ENCODE measurements at places on chromosomes 3 and 15. TPM values are rescaled to one million over a fixed set of nuclear protein-coding genes. Genes with fewer than 3 reads are reported as not detected.

DNA sequence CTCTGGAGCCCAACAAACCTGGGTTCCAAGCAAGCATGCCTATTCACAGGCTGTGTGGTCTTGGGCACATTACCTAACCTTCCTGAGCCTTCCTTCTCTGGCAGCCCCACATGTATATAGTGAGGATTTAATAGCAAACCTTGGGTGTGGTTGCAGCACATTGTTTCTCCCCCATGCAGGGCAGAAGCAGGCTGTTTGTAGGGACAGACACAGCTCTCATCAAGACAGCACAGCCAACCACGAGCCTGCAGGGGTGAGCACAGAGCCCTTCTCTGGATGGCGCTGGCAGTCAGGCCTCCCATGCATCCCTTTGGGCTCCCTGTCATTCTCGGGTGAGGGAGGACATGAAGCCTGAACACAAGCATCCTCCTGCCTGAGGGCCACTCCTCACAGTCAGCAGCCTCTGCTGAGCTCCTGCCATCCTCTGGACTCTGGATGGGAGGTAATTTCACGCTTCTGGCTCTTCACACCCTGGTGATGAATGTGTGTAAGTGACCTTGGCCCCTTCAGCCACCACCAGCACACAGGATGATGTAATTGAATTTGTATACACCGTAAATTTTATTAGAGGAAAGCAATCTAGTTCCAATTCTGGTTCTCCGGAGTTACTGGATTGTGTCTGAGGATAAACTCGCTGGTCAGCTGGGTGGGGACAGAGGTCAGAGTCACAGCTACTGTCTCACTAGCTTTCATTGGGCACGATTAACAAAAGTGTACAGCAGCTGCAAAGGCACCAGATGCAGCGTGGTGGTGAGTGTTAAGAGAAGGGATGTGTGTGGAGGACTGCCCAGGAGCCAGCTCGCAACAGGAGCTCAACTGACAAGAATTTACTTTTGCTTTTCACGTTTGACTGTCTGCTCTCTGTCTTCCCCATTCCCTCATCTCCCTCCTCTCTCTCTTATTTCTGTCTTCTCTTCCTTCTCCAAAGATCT, 118.1 kb downstream of the CLSTN2 start:
- no peak for DNase-seq

- DNase-seq, result no peak
Observed at GRCh38 chr3:147312786-147313280, 93.5 kb downstream of the ZIC4 start.

GRCh38 chr15:69943637-69944036, 154.1 kb downstream of the TLE3 start:
- DNase-seq, result no peak

GRCh38 chr3:179355996-179356395, 8.5 kb downstream of the MFN1 start:
- DNase-seq, result no peak

DNA sequence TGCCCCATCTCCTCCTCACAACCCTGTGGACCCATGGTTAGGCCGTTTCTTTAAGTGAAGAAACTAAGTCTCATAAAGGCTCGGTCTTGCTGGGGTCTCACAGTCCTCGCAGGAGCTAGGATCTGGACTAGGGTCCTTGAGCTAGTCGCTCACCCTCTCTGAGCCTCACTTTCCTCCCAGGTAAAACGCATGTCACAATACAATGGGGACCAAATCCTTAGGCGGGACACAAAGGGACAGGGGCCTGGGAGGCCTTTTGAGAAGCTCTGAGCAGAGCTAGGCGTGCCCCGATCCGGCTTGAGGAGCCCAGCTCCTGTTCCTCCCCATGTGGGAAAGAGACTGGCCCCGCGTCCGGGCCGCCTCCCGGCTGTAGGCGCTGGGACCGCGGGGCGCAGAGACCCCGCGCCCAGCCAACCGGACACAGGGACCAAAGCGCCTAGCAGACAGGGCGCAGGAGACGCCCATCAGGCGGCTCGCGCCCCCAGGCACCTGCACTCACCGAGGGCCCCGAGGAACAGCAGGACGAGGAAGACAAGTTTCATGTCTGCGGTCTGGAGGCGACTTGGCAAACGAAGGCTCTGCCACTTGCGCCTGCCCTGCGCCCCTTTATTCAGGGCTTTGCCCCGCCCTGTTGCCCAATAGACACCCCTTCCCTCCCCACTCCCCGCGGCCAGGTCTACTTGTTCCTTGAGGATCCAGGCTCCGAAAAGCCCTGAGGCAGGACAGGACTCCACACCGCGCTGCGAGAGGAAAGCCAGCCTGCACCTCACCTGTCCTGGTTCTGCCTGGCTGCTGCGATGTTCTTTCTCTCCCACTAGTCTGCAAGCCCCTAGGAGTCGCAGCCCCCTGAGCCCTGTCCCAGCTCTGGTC, at the start of gene LTF:
LTF (minus strand) TSS at position 580 of the 870 bp plus-strand sequence; CDS start at position 542, 38 bp downstream.
- DNase-seq, result no peak

- no peak for DNase-seq
Observed at GRCh38 chr15:83262594-83263315, 21.7 kb downstream of the BNC1 start.

- DNase-seq, result no peak
Observed at GRCh38 chr3:175526609-175527280, 667.6 kb downstream of the NAALADL2 start.

- no peak for DNase-seq
Observed at GRCh38 chr3:22691856-22692628, 511.1 kb upstream of the UBE2E2 start.

DNA sequence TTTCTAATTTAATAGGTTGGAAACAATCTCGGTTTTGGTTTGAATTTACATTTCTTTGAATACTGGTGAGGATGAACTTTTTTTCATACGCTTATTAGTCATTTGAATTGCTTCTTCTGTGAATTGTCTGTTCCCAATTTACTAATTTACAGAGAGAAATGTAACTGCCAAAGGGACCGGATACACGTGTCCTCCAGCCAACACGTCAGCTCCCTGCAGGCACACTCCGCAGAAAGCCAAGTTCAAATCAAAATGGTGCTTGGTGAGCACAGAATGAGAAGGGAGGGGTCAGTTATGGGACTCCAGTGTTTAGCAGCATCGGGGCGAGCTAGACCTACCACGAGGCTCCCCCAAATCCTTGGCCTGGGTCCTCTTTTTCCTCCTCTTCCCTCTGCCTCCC, 10.8 kb upstream of the TSEN2 start:
- DNase-seq, result no peak

DNA sequence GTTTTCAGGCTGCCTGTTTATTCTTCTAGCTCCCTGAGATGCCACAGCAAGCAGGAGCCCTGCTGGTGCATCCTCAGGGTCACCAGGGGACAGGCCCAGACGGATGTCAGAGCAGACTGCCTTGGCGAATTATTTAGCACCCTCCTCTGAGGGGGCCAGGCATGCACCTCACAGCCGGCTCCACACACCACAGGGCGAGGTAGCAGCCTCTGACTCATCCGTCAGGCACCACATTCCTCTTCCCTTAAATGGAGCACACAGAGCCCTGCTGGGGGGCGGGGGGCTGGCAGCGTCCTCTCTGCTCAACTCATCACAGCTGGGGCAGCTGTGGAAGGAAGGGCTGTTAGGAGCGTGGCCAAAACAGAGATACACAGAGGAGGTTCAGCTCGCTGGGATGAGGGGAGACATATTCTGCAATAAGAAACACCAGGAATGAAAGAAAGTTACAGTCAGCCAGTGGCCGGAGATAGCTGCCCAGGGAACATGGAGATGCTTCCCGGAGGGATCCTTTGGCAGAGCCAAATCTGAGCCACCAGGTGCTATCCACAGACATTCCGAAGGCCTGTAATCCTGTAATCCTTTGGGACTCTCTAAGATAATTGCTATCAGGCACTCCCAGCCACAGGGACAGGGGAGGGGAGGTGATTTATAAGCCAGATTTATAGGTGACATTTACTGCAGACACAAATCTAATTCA, 13.9 kb upstream of the PRICKLE2 start:
- peak; percentile 16 for DNase-seq

DNA sequence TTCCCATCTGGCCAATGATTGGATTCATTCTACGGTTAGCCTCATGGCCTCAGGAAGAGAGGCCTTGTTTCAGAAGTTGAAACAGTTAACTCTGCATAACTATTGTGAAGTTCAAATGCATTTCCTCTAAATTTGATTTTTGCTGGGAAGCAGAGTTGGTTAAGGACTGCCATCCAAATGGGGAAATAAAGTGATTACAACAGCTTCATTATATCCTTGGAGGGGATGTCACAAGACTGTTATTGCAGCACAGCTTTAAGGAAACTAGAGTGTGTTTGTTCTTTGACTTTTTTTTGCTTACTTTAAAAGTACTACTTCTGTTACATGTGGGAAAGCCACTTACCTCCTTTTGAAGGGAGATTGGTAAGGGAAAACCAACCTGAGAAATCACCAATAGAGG, 164.8 kb downstream of the AKAP13 start:
- DNase-seq, result no peak

- DNase-seq, result no peak
Observed at GRCh38 chr15:77112838-77113504, 42.1 kb upstream of the TSPAN3 start.

DNA sequence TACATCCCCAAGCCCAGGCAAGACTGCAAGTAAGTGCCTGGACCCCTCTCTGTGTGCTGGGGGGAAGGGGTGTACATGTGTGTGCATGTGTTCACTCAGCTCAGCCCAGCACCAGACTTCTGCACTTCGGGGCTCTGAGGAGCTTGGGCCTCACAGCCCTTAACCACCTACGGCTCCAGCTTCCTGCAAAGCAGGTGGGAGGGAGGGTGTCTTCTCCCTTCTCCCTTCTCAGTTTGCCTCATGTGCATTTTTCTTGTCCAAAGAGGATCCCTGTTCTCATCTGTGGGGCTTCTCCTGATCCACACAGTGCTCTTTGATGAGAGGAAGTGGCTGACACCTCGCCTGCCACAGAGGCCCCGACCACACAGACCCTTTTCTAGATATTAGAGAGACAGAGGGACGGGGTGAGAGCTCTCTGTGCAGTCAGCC, 69.3 kb downstream of the MESD start:
- DNase-seq, result no peak

- no peak for DNase-seq
Observed at GRCh38 chr3:52030714-52031310, 25.6 kb downstream of the DUSP7 start.

DNA sequence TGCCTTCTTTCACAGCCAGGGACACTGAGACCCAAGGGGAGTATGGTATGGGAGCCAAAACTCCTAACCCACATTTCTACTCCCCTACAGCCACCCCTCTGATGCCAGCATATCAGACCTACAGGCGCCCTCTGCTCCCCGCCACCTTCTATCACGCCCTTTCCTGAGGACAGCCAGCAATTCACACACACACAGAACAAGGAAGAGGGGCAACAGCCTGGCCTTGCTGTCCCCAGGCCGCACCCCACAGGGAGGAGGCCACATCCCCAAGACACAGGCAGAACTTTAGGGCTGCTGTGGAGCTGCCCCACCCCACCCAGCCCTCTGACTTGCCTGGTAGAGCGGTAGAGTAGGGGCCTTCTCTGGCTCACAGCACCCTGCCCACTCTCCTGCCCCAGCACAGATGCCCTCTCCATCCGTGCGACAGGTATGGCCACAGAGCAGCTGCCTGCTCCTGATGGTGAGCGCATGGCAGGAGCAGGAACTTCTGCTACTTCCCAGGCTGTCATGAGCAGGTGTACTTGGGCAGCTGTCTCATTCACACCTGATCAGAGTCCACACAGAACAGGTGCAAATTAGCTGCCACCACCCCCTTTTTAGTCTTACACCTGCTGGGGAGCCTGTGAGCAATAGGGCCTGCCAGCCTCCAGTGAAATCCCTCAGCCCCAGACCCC, 33.4 kb downstream of the CCDC33 start:
- no peak for DNase-seq

DNA sequence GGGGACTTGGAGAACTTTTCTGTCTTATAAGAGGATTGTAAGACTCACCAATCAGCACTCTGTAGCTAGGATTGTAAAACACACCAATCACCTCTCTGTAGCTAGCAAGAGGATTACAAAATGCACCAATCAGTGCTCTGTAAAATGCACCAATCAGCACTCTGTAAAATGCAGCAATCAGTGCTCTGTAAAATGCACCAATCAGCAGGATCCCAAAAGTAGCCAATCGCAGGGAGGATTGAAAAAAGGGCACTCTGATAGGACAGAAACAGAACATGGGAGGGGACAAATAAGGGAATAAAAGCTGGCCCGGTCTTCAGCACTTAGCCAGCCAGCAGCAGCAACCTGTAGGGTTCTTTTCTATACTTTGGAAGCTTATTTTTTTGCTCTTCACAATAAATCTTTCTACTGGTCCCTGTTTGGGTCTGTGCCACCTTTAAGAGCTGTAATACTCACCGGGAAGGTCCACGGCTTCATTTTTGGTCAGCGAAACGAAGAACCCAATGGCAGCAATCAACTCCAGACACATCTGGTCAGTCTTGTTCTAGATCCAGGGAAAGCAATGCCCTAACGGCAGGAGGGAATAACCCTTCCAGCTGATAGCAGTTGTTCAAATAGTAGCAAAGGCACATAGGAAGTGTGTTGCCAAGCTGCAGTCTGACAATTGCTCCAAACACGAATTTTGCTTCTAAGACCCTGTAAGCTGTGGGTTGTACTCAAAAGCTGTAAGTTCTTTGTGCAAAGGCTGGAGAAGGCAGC, 135.6 kb downstream of the TJP1 start:
- no peak for DNase-seq

DNA sequence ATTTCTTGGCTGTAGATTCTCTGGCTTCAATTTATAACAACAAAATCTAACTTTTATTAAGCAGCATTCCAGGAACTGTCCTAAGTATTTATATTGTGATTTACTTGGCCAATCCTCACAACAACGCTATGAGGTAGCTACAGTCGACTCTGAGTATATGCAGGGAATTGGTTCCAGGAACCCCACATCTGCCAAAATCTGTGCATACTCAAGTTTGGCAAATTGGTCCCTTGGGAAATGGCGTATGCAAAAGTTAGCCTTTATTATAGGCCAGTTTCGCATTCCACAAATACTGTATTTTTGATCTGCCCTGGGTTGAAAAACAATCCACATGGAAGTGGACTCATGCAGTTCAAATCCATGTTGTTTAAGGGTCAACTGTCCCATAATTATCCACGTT, 53.9 kb downstream of the RAP2B start:
- DNase-seq, result no peak

DNA sequence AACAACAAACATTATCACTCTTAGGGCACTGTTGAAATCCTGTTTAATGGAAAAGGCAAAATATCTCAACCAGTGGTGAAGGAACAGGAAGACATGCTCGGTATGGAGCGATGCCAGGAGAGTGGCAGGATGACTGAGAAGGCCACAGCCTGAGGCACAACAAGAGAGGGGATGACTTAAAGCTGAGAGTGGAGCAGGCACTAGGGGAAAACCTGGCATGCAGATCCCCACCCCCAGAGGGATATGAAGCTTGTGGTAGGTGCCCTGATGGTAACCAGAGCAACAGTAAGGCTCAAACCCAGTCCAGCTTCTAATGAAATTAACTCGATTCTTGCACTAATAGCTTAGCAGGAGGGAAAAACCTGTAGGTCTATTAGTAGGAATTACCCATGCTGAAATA, 40.4 kb downstream of the LYSMD4 start:
- no peak for DNase-seq

The STRIT1 gene
- total RNA-seq, result not detected

The MYZAP gene
- 0.13 TPM for total RNA-seq

The FES gene
- 9.5 TPM for total RNA-seq

The CNTN4 gene
- total RNA-seq, result 0.13 TPM

The NKIRAS1 gene
- 8.0 TPM for total RNA-seq

The PPP1R14D gene
- 0.53 TPM for total RNA-seq

The SUCNR1 gene
- not detected for total RNA-seq

The MITF gene
- 0.38 TPM for total RNA-seq

The NUSAP1 gene
- 106 TPM for total RNA-seq

The TMEM42 gene
- 5.0 TPM for total RNA-seq

The GP5 gene
- total RNA-seq, result not detected

Measured in HepG2 (cell line).